ENCODE measurements at places on chromosomes 3 and 15.
A peak's percentile ranks its signal among the peaks of the same experiment; 100 is the strongest.

- DNase-seq = no peak
Observed at GRCh38 chr3:14616606-14617507, 34.7 kb upstream of the CCDC174 start.

DNA sequence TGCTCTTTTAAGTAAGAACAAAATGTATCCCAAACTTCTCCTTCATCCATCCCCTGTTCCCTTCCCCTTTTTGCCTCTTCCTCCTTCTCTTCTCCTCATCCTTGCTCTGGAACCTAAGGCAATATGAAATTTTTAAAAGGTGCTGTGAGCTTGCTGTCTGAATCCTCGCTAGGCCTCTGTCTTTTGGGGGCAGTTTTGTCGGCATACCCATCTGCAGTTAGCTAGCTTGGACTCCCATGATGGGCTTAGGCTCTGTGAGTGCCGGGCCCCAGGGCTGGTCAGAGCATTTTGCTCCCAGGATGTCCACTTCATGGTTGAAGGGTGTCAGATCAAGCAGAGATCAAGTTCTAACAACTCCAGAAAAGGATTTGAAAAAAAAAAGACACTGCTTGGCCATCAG lies 18.6 kb downstream of the ZIC1 start:
- no peak for DNase-seq

DNA sequence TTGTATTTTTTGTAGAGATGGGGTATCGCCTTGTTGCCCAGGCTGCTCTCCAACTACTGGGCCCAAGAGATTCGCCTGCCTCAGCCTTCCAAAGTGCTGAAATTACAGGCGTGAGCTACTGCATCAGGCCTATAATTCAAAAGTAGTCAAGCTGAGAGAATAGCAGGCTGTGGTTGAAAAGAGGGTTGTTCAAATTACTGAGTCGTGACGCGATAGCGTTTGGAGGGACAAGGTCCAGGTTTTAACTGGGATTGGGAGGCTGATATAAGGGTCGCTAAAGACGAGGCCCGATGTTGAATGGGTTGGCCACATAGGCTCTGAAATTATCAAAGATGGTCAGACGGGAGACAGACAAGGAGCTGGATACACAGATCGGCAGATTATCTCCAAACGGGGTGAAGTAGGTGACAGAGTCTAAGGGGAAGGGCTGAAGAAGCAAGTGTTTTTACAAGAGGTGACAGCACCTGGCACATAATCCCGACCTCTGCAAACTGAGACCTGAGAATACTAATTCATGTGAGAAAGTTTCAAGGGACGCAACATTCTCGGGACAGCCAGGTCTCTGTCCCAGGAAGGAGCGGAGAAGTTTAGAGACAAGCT lies 759 bp upstream of the ARID3B start:
- DNase-seq = no peak

DNA sequence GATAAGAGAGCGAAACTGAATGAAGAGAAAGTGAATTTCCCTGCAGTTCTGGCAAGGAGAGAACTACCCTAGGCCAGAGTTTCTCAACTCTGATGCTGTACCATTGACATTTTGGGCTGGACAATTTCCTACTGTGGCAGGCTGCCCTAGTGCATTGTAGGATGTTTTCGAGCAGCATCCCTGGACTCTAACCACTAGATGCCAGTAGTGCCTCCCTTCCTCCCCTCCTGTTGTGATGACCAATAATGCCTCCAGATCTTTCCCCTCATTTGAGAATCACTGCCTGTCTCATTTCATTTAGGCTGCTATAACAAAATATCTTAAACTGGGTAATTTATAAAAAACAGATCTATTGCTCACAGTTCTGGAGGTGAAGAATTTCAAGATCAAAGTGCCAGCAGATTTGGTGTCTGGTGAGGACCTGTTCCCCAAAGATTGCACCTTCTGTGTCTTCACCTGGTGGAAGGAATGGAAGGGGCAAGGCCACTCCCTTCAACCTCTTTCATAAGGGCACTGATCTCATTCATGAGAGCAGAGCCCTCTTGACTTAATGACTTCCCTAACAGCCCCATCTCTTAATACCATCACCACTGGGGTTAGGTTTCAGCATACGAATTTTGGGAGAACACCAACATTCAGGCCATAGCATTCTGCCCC lies 188.9 kb upstream of the MEIS2 start:
- DNase-seq = no peak

- DNase-seq = no peak
Observed at GRCh38 chr15:41780727-41781126, 6.4 kb downstream of the MAPKBP1 start.

- no peak for DNase-seq
Observed at GRCh38 chr3:144351011-144351410, 379.4 kb downstream of the DIPK2A start.

DNA sequence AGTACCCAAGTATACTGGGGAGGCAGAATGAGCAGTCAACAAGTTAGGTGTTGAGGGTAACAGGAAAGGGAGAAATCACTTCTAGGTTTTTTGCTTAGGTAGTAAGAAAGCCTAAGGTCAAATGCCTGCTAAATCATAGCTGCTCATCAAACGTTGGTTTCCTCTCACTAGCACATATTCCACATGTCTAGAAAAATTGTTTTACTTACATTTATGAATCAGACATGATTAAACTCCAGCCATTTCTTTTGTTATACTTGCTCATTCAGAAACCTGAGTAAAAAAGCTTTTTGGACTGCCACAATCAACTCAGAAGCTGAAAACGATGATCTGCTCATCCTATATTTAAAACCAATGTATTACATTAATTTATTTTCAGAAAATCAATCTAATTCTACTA lies 40.2 kb downstream of the SLC9A9 start:
- DNase-seq = no peak

- no peak for DNase-seq
Observed at GRCh38 chr3:141151439-141151838, 80.2 kb upstream of the PXYLP1 start.

GRCh38 chr3:196012941-196013476 lies 68.9 kb downstream of the TFRC start:
- no peak for DNase-seq

- peak; percentile 15 for DNase-seq
Observed at GRCh38 chr3:193816656-193817311, 223.8 kb downstream of the OPA1 start.

DNA sequence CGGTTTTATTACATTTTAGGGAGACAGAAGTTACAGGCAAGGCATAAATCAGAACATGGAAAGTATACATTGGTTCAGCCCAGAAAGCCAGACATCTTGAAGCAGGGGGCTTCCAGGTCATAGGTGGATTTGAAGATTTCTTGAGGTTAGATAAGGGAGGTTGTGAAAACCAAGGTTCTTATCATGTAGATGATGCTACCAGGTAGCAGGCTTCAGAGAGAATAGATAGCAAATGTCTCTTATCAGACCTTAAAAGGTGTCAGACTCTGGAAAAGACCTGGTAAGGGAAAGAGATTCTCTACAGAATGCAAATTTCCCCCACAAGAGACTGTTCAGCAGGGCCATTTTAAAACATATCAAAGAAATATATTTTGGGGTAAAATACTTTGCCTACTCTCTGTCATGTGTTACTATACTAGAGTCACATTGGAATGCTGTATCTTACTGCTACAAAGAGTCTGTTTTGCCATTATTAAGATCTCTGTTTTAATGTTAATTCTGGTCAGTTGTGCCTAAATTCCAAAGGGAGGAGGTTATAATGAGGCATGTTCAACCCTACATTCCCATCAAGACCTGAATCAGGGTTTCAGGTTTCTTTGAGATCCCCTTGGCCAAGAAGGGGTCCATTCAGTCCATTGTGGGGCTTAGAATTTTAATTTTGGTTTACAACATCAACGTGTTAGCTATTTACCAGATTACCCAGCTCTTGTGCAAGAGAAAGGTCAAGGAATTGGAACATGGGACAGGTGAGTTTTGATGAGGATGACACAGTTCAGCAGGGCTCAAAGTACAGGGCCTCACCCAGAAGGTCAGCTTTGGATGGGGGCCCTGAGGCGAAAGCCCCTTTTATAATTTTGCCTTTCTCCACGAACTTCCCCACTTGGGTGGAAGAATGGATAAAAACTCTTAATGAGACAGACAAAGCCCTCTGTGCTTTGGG lies 36.0 kb upstream of the LYZL4 start:
- DNase-seq = no peak

- DNase-seq = peak; percentile 85
Observed at GRCh38 chr3:142447852-142448823, at the start of gene XRN1. TSS of gene XRN1 (minus strand) at chr3:142448037. CDS start at chr3:142447944, 93 bp downstream.

- no peak for DNase-seq
Observed at GRCh38 chr3:17355591-17355990, 386.8 kb downstream of the TBC1D5 start.

GRCh38 chr3:54120657-54121413 lies 1.5 kb upstream of the CACNA2D3 start:
- no peak for DNase-seq

- DNase-seq = no peak
Observed at GRCh38 chr15:77607894-77608261, 24.8 kb downstream of the LINGO1 start.

DNA sequence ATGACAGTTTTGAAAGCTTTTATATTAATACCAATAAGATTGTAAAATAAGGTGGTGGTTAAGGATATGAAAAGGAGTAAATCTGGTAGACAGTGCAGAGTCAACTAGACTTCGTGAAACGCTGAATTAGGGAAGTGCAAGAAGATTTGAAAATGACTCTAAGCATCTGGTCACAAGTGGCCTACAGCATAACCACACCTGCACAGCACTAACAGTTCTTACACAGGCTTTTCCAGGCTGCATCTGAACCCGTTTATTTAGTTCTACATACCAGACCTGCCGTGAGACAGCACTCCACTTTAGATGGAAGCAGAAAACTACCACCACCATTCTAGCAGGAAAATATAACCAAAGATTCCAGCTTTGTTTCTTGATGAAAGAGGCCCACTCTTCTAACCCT lies 1.9 kb downstream of the DMXL2 start:
- no peak for DNase-seq

GRCh38 chr3:23075496-23075895 lies 127.6 kb upstream of the UBE2E2 start:
- no peak for DNase-seq

- DNase-seq = no peak
Observed at GRCh38 chr3:14911651-14912050, 35.7 kb upstream of the NR2C2 start.

DNA sequence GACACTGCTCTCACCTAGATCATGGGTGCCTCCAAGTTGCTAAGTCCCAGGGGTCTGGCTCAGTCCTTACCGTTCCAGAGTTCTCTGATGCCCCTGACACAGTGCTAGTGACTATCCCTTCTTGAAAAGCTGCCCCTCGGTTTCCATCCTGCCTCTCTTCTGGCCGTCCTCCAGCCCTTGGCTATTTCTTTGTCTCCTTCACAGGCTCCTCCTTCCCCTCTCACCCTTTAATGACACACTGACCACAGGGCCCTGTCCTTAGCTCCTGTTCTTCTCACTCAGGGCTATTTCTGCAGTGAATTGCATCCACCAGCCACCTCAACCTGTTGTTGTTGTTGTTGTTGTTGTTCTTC lies 31.1 kb downstream of the SLC28A1 start:
- DNase-seq = no peak

GRCh38 chr3:146136647-146137046 lies 24.3 kb downstream of the PLOD2 start:
- no peak for DNase-seq

- DNase-seq = no peak
Observed at GRCh38 chr3:2938711-2939110, 171.5 kb downstream of the IL5RA start.

Measured in hippocampal formation (tissue), 2 donors.